ENCODE measurements at places on chromosomes 6 and 20.

DNA sequence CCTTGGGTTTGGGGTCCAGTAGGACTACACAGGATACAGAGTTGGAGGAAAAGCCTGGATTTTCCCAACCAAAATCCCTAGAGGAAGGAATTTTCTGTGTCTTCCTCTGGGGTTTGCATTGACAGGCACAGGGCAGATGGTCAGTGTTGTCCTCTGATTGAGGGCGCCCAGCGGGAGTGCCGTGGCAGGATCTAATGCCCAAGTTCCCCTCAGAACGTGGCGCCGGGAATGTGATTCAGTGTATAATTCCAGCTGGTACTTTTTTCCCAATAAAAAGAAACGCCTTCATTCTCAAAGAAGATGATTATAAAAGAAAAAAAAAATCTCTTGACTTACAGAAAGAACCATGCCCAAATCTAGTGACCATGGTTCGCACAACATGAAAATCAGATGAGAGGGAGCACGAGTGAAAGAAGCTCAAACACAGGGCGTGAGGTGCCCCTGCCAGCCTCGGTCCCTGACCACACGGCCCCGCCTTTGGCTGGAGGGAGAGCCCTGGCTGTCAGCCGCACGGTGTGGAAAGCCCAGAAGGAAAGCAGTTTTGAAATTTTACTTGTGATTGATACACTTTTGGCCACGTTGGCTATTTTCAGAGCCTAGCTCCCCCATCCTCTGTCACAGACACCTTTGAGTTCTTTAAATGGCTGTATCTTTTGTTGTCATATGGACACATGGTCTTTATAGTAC lies 31.6 kb downstream of the VEGFA start:
- no peak for DNase-seq

DNA sequence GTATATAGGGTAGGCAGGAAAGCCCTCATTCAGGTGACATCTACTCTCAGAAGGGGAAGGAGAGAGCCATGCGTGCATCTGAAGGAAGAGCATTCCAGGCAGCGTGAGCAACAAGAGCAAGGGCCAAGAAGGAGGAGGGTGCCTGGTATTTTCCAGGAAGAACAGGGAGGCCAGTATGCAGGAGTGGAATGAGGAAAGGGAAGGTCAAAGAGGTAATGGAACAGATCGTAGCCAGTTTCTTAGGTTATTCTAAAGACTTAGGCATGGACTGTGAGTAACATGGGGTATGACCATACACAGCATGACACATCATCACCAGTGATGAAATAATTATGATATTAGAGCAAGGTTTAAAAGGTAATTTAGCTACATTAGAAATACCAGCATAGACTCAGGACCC lies 24.1 kb downstream of the ALDH8A1 start:
- DNase-seq = no peak

GRCh38 chr6:79954849-79955248 lies 7.5 kb upstream of the ELOVL4 start:
- DNase-seq = no peak

DNA sequence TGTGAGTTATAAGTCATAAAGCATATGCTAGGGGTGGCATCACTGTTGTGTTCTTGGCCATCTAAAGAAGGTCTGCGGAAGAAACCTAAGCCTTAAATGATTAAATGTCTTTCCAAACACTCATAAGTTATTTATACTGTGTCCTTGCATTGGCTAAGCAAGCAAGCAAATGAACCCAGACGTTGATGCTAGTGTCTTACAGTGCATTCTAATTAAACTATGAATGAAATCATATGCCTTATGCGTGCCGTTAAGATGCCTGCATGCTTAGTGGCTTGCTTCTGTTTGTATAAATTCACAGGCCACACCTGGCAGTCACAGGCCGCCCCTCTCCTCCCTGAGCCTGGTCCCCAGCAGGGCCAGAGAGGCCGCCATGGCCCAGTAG lies 49.9 kb downstream of the RIN2 start:
- DNase-seq = no peak

DNA sequence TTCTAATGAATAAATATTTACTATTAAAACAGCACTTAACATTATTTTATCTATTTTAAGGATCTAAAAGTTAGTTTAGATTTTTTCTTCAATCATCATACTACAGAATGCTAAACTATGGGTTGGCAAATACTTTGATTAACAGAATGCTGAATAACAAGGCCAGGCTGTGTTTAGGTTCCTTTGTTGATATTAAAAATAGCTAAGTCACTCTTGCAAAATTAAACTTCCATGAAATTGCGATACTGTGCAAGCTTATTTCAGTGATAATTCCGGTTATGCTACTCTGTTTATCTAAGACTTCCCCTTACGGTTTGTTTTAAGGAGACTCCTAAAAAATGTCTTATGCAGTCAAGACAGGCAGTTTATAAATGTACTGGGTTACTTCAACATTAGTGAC lies 2.8 kb downstream of the RNF24 start:
- no peak for DNase-seq

- DNase-seq = no peak
Observed at GRCh38 chr6:63517221-63517620, 55.1 kb upstream of the LOC128125822 start.

GRCh38 chr20:42259389-42259788 lies 641.2 kb upstream of the CHD6 start:
- no peak for DNase-seq

GRCh38 chr6:150567823-150568383 lies 31.8 kb upstream of the PLEKHG1 start:
- no peak for DNase-seq

DNA sequence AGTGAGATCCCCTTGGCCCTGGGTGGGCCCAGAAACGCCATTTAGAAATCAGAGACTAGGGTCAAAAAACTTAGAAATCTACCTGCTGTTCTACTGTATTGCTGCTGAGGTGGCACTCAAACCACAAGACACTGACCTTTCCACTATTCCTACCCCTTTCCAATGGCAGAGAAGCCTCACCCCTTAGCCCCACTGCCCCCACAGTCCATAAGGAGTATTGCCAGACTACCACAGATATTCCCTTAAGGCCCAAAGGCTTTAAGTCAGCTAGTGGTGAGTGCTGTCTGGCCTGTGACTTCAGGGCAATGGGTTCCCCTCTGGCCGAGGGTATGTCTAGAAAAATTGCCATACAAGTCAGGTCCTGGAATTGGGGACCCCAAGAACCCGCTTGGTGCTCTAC lies 656.1 kb downstream of the COL12A1 start:
- no peak for DNase-seq

DNA sequence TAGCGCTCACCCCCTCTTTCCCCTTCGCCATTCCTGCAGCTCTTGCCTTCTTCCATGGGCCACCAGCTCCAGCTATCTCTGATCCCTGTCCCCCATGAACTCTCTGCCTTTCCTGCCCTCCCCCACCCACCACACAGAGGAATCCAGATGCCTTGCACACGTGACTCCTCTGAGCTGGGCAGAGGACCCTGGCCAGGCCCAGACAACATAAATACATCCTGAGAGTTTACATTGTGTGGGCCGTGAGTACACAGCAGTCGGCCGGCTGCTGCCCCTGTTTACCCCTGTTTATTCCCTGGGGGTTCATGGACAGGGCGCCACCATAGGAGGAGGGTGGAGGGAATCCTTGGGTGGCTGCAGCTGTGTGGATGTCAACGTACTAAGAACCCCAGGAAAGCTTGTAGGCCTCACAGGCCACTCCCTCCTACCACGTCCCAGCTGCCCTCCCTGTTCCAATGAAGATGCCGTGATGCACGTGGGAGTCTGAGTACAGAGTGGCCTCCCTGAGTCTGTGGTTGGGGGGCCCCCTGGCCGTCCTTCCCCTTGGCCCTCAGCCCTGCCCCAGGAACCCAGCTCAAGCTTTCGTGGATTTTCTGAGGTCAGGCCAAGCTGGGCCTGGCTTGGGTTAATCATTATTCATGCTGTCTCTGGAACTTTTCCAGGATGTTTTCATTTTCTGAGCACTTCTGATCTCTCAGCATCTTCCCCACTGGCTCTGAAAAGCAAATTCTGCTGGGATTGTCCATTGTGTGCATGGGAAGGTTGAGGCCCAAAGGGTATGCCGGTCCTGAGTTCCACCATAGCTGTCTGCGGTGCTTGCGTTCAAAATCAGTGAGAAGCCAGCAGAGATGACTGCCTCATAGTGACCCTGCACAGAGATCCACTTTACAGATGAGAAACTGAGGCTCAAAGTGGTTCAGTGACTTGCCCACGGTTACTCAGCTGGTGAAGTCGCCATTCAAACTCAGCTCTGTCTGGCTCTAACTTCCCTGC lies 136.3 kb downstream of the MRPL14 start:
- no peak for DNase-seq

DNA sequence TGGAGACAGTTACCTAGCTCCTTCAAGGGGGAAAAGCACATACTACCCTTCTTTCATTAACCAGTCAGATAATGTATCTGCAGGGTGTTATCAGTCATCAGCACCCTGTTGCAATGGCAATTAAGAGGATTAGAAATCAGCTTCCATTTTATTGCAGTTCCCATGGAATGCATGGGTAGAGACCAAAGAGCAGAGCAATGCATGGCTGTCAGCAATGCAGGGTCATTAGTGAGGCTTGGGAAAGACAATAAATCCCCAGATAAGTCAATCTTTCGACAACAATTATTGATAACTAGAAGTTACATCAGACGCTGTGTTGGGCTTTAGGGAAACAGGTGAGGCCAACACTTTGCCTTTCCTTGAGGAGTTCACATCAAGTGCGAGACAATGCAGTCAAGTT lies 150.9 kb downstream of the MAFB start:
- DNase-seq = no peak

DNA sequence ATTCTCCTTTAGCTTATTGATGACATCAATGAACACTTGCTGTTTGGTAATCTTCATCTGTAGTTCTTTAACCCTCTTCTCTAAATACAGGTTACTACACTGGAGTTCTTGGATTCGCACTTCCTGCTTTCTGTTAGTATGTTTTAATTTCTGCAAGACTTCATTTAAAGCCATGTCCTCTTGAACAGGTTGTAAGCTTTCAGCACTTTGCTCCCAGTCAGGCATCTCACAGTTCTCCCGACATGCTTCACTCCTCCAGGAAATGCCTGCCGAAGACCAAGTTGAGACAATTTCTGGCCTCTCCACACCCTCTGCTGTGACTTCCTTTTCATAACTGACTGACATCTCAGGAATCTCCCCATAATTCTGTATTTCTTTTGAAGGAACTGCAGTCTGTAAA lies 15.8 kb downstream of the CAGE1 start:
- DNase-seq = no peak

- DNase-seq = no peak
Observed at GRCh38 chr6:158040051-158040803, 58.6 kb downstream of the SYNJ2 start.

DNA sequence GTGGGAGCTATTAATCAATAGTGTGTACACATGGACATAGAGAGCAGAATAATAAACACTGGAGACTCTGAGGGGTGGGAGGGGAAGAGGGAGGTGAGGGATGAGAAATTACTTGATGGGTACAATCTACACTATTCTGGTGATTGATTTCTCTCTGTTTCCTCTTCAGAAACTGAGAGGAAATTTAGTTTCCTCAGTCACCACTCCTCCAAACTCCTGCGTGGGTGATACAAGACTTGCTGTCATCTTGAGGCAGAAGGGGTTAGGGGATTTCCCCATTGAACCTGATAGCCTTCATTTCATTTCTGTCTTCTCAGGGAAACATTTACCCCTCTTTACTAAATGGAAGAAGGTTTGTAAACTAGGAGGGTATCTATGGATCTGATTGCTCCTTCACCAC lies 84.3 kb upstream of the ESR1 start:
- DNase-seq = no peak

DNA sequence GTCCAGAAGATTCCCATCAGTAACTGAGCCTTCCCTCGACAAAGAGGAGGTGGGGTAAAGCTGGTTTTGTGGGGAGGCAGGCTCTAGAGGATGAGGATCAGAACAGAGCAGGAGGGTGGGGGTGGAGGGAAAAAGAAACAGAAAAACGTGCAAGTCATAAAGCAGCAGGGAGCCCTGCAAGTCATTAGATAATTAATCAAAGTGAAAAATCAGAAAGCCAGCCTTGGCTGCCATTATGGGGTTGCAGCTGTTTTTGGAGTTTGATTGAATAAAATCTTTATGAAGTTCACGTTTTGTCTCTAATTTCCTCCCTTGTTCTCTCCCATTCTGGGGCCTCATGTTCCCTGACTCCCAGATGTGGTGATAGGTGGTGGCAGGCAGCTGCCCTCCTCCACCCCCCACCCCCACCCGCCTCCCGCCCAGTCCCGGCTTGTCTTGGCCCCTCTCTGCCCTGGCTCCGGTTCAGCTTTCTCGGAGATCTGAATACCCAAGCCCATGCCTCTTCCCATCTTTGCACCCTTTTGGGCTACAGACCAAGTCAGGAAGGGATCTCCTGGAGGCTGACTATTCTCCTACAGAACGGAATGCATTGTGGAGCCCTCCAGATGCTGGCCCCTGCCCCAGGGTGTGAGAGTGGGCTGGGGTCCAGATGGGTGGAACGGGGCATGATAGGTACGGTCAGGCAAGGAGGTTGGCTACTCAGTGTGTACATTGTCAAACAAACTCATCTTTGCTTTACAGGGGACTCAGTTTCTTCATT lies 141.8 kb downstream of the CDC5L start:
- DNase-seq = no peak

- DNase-seq = no peak
Observed at GRCh38 chr6:100105919-100106529, 112.0 kb upstream of the MCHR2 start.

- no peak for DNase-seq
Observed at GRCh38 chr6:24864343-24864742, 65.6 kb upstream of the ARMH2 start.

DNA sequence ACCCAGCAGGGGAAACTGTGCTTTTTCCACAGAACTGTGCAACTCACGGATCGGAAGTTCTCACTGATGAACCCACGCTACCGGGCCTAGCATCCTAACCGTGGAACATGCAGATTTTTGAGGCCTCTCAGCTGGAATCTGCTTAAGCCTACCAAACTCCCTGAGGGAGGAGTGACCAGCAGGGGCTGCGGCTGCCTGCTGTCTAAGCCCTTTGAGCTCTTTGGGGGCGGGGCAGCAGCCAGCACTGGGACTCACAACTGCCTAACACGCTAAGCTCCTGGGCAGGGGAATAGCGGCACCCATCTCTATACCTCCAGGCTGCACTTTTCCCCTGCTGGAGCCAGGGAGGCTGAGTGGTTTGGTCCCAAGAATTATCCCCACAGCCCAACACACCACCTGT lies 20.4 kb upstream of the METTL24 start:
- no peak for DNase-seq

- DNase-seq = no peak
Observed at GRCh38 chr6:24566020-24566767, 71.4 kb downstream of the ALDH5A1 start.

DNA sequence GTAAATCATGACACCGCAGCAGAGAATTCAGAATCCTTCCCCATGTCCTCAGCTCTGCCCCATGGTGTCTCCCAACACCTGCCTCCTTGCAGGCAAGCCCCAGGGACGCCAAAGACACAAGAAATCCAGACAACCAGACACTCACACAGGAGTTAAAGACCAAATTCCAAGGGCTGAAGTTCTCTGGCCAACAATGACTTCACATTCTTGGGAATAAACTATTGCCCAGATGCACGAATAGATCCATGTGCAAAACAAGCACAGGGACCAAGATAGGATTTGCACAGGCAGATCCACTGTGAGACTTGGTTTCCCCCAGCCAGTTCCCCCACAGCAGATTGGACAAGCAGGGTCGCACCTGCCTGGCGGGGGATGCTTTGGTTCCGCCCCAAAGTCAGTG lies 246.7 kb downstream of the SOD2 start:
- no peak for DNase-seq

- DNase-seq = no peak
Observed at GRCh38 chr6:113626475-113626874, 230.7 kb upstream of the MARCKS start.

- no peak for DNase-seq
Observed at GRCh38 chr6:83185096-83185495, 8.0 kb downstream of the PGM3 start.
